ENCODE measurements at places on chromosomes 13 and 19.

- no peak for DNase-seq
Observed at GRCh38 chr19:35843676-35844481, 8.4 kb downstream of the NPHS1 start.

DNA sequence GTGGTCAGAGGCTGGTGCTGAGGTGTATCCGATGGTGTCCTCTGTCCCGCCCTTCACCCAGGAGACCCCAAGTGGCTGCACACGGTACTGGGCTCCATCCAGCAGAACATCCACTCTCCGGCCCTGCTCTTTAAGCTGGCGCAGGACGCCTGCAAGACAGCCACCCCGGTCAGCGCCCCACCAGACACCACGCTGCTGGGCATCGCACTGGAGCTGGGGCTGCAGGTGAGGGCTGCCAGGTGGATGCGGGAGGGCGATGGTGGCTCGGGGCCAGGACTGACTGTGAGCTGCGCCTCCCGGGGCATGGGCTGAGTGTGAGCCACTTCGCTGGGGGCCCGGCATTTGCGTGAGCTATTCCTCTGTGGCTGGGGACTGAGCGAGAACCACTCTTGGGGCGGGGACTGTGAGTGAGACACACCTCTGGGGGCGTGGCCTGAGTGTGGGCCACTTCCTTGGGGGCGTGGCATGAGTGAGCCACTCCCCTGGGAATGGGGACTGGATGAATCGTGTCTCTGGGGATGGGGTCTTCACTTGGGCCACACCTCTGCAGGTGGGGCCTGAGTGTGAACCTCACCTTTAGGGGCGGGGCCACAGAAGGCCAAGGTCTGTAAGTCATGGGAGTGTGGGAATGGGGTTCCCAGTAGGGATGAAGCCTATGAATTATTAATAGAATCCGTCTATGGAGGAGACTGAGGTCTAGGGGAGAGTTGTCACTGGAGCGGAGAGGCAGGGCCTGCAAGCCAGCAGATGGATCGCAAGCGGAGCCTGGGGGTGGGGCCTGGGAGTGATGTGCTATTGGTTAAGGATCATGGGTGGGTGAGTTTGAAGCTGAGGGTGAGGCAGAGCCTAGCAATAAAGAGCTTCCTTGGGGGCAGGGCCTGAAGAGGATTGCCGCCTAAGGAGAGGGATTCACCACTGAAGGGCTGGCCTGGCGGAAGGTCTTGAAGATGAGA, 30.5 kb downstream of the ZSWIM4 start:
- no peak for DNase-seq

DNA sequence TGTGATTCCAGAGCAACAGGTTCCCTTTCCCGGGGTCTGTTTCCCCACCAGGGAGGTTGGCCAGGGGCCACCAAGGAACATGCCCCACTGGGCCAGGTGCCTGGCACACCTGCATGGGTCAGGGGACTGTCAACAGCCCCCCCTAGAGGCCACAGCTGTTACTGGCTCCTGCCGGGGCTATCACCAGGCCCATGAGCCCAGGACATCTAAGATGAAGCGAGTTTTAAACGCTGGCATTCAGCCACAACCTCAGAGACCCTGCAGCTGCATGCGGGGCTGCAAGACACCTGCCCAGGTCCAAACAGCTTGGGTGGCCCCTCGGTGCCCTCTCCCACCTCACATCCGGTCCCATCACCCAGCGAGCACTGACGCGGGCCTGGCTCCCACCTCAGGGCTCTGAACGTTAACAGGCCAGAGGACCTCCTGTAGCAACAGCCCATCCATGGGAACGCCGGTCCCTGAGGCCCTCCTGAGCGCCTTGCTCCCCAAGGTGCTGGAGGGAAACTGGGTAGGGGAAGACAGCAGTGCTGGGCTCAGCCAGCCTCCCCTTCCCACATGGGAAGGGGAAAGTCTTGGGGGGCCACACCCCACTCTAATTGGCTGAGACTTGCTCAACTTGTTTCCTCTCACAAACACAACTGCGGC, 12.0 kb downstream of the KHSRP start:
- peak; percentile 23 for DNase-seq

GRCh38 chr13:88937384-88937783, 1266.2 kb downstream of the SLITRK5 start:
- DNase-seq = no peak

GRCh38 chr19:3966051-3967017, 4.6 kb downstream of the DAPK3 start:
- no peak for DNase-seq

GRCh38 chr19:664913-665443, 2.0 kb upstream of the RNF126 start:
- DNase-seq = peak; percentile 69

DNA sequence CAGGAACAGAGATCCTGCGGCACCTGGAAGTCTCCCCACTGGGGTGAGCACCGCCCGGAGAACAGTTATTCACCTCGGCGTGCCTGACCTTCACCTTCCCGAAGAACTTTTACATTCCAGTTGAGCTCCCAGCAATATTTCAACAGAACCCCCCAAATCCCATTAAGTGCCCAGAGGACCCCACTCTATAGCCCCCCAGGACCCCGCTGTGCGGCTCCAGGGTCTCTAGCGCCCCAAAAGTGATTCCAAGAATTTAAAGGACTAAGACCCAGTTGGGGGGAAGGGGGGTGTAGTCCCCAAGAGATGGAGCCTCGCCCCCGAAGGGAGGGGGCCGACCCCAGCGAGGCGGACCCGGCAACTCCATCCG, 480 bp downstream of the GPR108 start:
- no peak for DNase-seq

DNA sequence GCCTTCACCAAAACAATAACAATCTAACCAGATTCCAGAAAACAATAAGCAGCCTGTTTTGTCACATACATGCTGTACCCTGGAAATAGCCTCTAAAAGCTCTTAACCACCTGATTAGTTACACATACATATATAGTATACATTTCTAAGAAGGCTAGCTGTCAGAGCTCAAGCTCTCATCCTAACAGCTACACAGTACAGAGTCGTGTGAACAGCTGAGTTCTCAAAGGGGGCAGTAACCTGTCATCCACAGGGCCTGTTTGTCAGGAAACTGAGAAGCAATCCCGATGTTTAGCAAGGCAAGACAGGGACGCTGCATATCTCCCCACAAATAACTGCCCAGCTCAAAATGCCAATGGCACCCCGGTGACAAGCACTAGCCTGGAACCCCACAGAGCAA, 56.9 kb downstream of the STK24 start:
- no peak for DNase-seq

GRCh38 chr19:29680447-29680846, 15.2 kb downstream of the PLEKHF1 start:
- peak; percentile 84 for DNase-seq

GRCh38 chr19:30059741-30060457, 117.9 kb downstream of the URI1 start:
- no peak for DNase-seq

DNA sequence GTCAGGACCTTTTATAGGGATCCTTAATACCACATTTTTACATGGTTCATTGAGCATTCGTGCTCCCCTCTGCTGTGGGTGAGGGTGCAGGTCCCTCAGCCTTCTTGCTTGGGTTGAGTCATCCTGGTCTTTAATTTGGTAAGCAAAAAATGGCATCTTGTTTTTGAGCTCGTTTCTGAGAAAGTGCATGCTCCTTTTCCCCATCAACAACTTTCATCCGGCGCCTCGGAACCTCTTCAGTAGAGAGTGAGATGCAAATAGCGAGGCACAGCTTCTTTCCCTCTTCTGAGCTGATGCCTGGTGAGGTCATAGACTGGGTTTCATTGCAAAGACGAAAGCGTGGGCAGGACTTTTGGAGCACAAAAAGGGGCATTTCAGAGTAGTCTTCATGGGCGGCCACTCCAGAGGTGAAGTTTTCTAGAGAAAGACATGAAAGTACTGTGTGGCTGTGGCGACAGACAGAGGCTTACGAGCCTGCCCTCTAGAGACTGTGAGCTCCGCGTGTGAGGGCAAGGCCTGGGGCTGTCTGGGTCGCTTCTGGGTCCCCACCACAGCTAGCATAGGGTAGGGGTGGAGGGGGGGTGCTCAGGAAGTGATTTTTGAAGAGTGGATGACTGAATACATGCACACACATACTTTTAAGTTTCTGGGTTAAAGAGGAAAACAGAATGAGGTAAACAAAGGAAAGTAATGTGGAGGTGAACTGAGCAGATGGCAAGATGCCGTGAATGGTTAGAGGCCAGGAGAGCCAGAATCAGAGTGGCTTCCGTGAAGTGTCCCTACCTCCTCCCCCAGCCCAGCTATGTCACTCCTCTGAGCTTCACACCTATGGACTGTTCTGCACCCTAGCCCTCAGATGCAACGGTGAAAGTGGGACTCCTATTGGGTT, 44.3 kb downstream of the BBC3 start:
- peak; percentile 70 for DNase-seq

DNA sequence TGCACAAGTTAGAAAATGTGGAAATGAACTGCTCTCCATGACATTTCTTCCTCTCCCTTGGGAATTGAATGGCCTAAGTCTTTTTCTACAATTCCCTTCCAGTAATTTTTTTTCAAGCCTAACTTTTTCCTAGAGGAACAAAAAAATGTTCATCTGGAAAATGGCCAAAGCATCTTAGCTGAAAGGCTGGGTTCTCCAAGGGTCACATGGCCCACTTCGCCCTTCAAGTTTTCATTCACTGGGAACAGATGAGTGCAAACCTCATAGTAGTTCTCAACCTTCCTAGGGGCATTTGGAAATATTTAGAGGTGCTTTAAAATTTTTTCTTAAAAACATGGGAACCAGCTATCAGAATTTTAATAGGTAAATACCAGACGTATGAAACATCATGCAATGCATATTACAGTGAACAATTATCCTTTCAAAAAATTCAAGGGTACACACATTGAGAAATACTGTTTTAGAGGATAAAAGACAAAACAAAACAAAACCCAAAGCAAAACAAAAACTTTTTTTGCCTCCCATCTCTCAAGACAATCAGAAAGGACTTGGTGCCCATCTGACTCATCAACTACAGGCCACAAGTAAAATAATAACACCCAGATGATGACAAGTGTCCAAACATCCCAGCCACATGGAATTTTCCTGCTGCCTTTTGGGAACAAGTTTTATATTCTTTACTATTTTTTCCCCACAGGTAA, 208.8 kb downstream of the SLITRK6 start:
- no peak for DNase-seq

DNA sequence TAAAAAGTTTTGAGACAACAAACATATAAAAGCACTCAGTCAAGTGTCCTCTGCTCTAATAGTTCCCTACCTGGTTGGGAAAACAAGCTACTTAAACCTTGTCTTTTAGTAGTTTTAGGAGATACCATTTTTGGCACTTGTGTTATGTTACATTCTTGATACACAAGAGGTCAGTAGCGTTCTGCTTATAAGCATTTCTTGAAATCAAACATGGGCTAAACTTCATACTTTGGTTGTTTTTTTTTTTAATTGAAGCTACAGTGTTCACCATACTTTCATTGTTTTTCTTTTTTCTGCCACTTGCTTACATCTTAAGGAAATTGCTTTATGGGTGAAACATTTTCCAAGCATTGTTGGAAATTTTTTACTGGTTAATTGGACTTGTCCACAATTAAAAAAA, 12.9 kb downstream of the NHLRC3 start:
- DNase-seq = no peak

DNA sequence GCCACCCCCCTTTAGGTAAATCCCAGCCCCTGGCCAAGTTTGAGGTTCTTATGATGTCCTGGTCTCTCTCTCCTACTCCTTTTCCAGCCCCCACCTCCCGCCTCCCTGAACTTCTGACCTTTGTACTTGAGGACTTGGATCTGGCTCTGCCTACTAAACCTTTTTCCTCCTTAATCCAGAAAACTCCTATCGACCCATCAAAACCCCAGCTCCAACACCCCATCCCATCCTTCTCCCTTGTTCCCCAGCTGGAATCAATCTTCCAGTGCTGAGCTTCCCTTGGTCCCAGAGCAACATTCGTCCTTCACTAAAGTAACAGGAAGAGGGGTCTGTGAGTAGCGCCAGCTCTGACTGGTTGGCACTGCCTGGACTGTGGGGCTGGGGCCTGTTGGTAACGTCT, 17.3 kb upstream of the UQCR11 start:
- no peak for DNase-seq

DNA sequence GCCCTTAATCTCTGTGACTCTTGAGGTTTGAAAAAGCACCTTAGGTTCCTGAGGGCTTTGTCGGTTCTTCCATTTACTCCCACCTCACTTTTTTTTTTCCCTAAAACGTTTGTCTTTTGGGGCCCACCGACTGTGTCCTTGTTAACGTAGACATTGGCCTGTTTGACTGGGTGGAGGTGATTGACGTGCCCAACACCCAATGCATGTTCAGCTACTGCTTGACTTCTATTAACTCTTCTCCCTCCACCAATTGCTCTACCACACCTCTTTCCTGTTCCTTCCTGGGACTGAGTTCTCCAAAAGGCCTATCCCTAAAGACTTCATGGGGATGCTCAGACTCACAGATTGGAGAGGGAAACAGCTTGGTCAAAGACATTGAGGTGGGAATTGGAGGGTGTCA, 17.3 kb downstream of the CKM start:
- no peak for DNase-seq

DNA sequence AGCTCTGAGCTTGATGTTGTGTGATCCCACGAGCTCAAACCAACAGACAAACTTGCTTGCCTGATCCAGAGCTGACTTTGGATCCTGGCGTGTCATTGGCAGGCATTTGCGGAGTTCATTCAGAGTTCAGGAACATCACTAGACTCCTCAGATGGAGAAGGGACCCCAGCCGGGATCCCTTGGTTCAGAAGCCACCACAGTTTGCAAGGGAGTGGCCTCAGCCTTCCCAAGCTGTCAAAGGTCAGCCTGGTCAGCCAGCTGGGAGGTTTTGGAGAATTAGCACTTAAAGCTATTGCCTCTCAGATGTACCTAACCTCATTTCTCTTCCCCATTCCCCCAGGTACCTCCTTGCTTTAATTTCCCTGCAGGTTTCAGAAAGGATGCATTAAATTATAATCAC, 208.8 kb upstream of the SOX21 start:
- no peak for DNase-seq

DNA sequence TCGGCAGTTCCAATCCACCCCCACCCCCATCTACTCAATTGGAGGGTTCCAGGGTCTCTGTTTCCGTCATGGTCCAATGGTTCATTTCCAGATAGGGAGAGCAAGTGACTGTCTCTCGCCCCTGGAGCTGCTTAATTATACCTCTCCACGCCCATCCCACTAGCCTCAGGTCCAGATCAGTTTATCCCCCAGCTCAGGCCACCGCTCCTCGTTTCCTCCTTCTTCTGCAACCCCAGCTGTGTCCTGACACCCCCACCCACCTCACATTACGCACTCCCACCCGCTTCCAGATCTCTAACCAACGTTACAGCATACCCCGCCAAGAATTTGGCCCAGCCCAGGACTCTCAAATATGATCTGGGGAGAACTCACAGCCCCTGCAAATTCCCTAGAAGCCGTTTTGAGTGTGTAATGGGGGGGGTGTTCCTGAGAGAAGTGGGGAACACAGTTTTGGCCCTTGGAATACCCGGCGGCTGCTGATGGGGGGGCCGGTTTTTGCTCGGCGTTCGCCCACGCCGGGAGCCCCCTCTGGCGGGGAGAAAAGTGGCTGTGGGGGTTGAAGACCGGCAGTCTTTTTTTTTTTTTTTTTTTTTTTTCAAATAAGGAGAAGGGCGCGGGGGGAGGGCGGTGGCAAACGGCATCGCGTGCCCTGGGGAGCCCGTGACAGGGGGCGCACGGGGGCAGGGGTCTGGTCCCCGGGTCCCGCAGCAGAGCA, 1.7 kb upstream of the PDE4A start:
- DNase-seq = no peak

- DNase-seq = no peak
Observed at GRCh38 chr19:40726279-40726678, 9.4 kb downstream of the ITPKC start.

- DNase-seq = no peak
Observed at GRCh38 chr19:17872251-17873001, 681 bp downstream of the SLC5A5 start.

GRCh38 chr13:102900193-102900608, 54.4 kb downstream of the ERCC5 start:
- no peak for DNase-seq
